Effector memory CD4-positive, alpha-beta T cell (primary cell): ENCODE measurements at places on chromosomes 5 and 9.

- H3K27me3 ChIP-seq, result no peaks in the 10 kb centered on the region
- no peaks in the 10 kb centered on the region for H3K4me1 ChIP-seq
- no peaks in the 10 kb centered on the region for H3K36me3 ChIP-seq
- no peak overlapping the region for H3K27ac ChIP-seq
Measured at GRCh38 chr9:114947058-114947457, 16.7 kb upstream of the TNFSF8 start.

DNA sequence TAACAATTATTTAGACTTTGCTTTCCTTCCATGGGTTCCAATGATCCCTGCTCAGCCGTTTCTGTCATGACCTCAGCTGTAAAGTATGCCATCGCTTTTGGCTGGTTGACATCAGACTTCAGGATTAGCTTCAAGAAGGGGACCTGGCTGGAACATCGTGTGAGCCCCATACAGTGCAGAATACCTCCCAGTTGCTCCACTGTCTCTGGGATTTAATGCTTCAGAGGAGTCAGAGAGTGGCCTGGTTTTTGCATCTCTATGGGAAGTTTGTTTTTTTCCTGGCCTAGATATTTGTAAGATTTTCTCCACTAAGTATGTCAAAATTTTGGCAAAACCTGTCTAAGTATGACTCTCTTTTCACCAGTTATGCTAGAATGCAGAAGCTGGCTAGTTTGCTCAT is 216.9 kb downstream of the GABBR2 start:
- no peak overlapping the region for H3K27ac ChIP-seq
- no peak overlapping the region for H3K4me3 ChIP-seq
- DNase-seq, result no peak
- no peaks in the 10 kb centered on the region for H3K36me3 ChIP-seq
- no peaks in the 10 kb centered on the region for H3K4me1 ChIP-seq

DNA sequence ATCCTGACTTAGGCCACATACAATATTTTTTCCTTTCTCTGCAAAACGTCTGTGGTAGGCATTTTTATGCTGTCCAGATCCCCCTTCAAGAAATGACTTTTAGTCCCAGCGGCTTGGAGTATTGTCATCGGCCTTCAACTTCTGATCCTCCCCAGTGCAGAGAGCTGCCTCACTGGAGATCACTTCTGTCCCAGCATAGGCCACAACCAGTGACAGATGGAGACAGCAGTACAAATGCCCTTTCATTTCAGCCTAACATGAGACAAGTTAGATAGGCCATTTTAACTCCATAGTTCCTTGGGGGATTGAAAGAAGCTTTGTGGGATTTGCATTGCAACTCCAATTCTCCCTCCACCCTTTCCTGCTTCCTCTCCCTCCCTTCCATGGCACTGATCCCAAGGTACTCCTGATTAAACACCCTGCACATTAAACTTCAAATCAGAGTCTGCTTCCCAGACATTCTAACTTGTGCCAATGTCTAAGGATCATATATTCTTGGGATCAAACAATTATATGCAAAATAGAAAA is 3.2 kb upstream of the MAMDC2 start:
- H3K4me3 ChIP-seq, result no peak overlapping the region
- H3K27ac ChIP-seq, result no peak overlapping the region
- DNase-seq, result no peak
- peaks cover 6% of the 10 kb centered on the region for H3K4me1 ChIP-seq
- H3K27me3 ChIP-seq, result no peaks in the 10 kb centered on the region
- H3K36me3 ChIP-seq, result no peaks in the 10 kb centered on the region

GRCh38 chr5:35308421-35308820 is 78.1 kb upstream of the PRLR start:
- H3K27me3 ChIP-seq, result no peaks in the 10 kb centered on the region
- H3K27ac ChIP-seq, result no peak overlapping the region
- no peaks in the 10 kb centered on the region for H3K4me1 ChIP-seq
- H3K4me3 ChIP-seq, result no peak overlapping the region
- no peaks in the 10 kb centered on the region for H3K36me3 ChIP-seq

- no peak overlapping the region for H3K4me3 ChIP-seq
- H3K27me3 ChIP-seq, result no peaks in the 10 kb centered on the region
- no peak for DNase-seq
- H3K4me1 ChIP-seq, result no peaks in the 10 kb centered on the region
- no peak overlapping the region for H3K27ac ChIP-seq
Measured at GRCh38 chr5:67960939-67961338, 254.6 kb upstream of the PIK3R1 start.

- DNase-seq, result no peak
- H3K4me3 ChIP-seq, result no peak overlapping the region
- no peaks in the 10 kb centered on the region for H3K36me3 ChIP-seq
- H3K27me3 ChIP-seq, result no peaks in the 10 kb centered on the region
- no peak overlapping the region for H3K27ac ChIP-seq
Measured at GRCh38 chr5:118789366-118789765, 199.0 kb downstream of the DTWD2 start.

- H3K4me3 ChIP-seq, result no peak overlapping the region
- H3K36me3 ChIP-seq, result no peaks in the 10 kb centered on the region
- no peak for DNase-seq
- H3K27ac ChIP-seq, result no peak overlapping the region
- H3K4me1 ChIP-seq, result no peaks in the 10 kb centered on the region
Measured at GRCh38 chr9:68731857-68732256, 26.8 kb downstream of the PIP5K1B start.

GRCh38 chr5:125041798-125042197 is 295.4 kb upstream of the ZNF608 start:
- no peak for DNase-seq
- no peak overlapping the region for H3K27ac ChIP-seq
- H3K4me1 ChIP-seq, result no peaks in the 10 kb centered on the region
- no peak overlapping the region for H3K4me3 ChIP-seq

DNA sequence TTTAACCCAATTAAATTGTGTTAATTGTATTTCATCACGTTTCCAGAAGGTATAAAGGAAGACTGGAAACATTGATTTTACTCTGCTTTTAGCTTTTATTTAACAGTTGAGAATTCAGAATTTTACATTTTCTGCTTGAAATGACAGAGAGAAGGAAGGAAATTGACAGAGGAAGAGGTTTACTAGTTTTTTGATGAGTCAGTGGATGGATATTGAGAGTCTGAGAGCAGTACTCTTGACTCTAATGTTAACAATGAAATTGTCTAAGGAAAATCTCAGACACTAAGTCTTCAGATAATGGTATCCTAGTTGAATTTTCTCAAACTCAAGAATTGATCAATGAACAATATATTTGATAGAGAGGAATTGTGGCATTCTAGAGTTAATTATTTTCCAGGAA is 60.6 kb downstream of the IPO11 start:
- peaks cover 9% of the 10 kb centered on the region for H3K36me3 ChIP-seq
- no peak for DNase-seq
- no peak overlapping the region for H3K4me3 ChIP-seq
- no peaks in the 10 kb centered on the region for H3K4me1 ChIP-seq
- H3K27me3 ChIP-seq, result no peaks in the 10 kb centered on the region

- no peak overlapping the region for H3K4me3 ChIP-seq
- peaks cover 18% of the 10 kb centered on the region for H3K36me3 ChIP-seq
- DNase-seq, result no peak
- no peaks in the 10 kb centered on the region for H3K27me3 ChIP-seq
- no peak overlapping the region for H3K27ac ChIP-seq
- H3K4me1 ChIP-seq, result no peaks in the 10 kb centered on the region
Measured at GRCh38 chr5:36199620-36200019, 42.1 kb downstream of the NADK2 start.

DNA sequence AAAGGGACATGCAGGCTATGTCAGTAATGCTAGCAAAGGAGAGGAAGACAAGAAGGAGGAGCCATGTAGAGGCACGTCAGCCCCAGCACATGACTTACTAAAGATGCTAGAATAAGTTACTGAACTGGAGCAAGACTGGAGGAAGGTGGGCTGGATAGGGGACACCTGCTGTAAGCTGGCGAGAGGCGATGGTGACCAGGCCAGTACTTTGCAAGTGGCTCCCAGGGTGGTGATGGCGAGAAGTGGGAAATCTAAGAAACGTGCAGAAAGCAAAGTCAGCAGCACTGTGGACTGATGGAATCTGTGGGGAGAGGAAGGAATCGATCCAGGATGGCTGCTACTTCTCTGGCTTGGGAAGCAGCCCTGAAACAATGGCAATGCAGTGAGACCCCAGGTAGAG is 617.1 kb upstream of the ADAMTS16 start:
- H3K36me3 ChIP-seq, result no peaks in the 10 kb centered on the region
- no peaks in the 10 kb centered on the region for H3K4me1 ChIP-seq
- no peaks in the 10 kb centered on the region for H3K27me3 ChIP-seq
- no peak for DNase-seq
- no peak overlapping the region for H3K4me3 ChIP-seq
- H3K27ac ChIP-seq, result no peak overlapping the region

DNA sequence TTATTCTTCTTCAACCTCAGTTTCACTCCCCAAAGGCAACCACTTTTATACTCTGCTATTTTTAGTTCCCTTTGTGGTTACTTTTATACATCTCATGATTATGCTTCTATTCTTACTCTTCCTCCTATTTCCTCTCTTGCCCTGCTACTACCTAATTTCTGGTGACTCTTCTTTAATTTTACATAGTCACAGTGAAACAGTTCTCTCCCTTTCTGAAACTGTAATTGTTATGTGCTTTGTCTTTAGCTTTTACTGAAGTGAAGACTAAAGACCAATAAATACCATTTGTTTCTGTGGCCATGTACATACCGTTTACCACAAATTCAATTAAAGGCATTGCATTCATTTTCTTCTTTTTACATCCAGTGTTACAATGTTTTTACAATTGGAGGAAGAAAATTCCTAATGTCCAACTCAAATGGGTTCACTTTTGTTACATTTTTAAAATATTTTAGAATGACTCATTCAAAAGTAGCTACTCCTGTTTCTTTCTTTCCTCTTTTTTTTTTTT is 410.6 kb downstream of the PSAT1 start:
- DNase-seq, result no peak
- no peak overlapping the region for H3K27ac ChIP-seq
- no peaks in the 10 kb centered on the region for H3K27me3 ChIP-seq

DNA sequence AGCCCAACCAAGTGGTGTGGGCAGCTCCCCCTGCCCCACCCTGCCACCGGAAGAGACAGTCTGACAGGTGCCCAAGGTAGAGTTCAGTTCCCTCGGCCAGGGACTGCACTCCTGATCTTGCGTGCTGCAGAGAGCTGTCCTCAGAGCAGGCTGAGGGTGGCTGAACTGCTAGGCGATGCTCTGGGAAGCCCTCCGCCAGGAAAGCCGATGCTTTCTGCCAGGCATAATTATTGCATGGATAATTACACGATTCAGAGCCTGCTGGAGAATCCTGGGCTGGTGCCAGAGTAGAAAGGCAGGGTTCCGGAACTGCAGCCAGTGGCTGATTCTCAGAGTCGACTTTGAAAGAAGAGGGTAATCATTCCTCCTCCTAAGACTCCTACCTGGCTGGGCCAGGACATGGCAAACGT is 19.3 kb downstream of the KCNIP1 start:
- H3K27me3 ChIP-seq, result peaks cover 4% of the 10 kb centered on the region
- no peaks in the 10 kb centered on the region for H3K36me3 ChIP-seq

DNA sequence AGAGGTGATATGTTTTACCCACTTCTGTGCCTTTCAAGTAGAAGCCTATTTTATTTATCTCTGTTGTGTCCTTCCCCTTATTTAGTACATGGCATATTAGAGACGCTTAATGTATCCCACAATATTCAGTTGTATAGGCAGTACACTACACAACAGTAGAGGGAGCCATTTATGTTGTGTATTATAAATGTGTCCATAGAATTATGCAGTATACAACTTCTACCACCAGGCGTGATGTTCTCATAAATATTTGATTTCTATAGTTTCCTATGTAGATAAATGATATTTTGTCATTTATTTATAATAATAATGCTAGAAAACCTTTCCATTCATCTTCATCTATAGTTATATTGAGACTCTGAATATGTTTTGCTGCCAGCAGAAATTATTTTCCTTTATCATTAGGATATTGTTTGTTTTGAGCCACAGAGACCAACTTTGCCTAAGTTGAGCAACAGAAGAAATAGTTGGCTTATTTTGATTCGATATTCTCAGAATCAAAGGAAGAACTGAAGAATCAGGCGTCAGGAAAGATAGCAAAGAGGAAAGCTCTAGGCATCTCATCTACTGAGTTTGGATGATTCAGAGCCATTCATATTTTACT is 81.7 kb downstream of the ADAMTS19 start:
- H3K4me3 ChIP-seq, result no peak overlapping the region
- no peak for DNase-seq
- no peaks in the 10 kb centered on the region for H3K27me3 ChIP-seq
- H3K36me3 ChIP-seq, result no peaks in the 10 kb centered on the region

DNA sequence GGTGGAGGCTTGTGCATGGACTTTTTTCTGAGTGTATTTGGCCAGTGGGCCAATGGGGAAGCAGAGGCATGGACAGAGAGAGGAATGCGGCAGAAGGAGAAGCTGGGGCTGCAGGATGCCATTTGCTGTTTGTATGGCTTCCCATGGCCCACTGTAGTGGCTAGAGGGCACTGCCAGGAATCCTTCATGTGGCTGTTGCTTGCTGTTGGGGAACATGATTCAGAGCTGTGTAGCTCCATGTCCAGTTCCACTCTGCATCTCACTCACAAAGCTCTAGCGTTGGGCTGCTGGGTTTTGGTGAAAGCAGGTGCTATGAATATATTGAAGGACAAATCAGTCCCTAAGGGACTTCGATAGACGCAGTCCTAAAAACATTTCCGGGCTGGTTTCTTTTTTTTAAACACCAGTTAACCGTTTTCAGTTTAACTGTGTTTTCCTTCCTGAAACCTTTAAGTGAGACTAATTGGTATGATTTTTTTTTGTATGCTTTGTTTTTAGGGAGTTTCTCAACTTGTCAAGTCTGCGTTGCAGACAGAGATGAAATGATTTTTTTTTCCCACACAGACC is 51.3 kb downstream of the SLC22A5 start:
- DNase-seq, result no peak
- no peaks in the 10 kb centered on the region for H3K27me3 ChIP-seq
- peak overlapping the region; percentile 14 for H3K4me3 ChIP-seq
- H3K27ac ChIP-seq, result peak overlapping the region; percentile 80

- no peaks in the 10 kb centered on the region for H3K4me1 ChIP-seq
- H3K27ac ChIP-seq, result no peak overlapping the region
- DNase-seq, result no peak
- H3K4me3 ChIP-seq, result no peak overlapping the region
Measured at GRCh38 chr5:6158974-6159831, 219.1 kb downstream of the MED10 start.

GRCh38 chr9:100426189-100426529 is 784 bp upstream of the MSANTD3 start:
- H3K27ac ChIP-seq, result no peak overlapping the region
- no peaks in the 10 kb centered on the region for H3K36me3 ChIP-seq
- H3K4me1 ChIP-seq, result peaks cover 10% of the 10 kb centered on the region
- H3K4me3 ChIP-seq, result peak overlapping the region; percentile 80

GRCh38 chr9:79632705-79633104 is 60.9 kb downstream of the TLE4 start:
- DNase-seq, result no peak
- H3K4me3 ChIP-seq, result no peak overlapping the region
- H3K36me3 ChIP-seq, result no peaks in the 10 kb centered on the region
- H3K27ac ChIP-seq, result no peak overlapping the region
- no peaks in the 10 kb centered on the region for H3K27me3 ChIP-seq
- H3K4me1 ChIP-seq, result peaks cover 11% of the 10 kb centered on the region

- DNase-seq, result no peak
- no peaks in the 10 kb centered on the region for H3K4me1 ChIP-seq
- H3K36me3 ChIP-seq, result no peaks in the 10 kb centered on the region
- no peak overlapping the region for H3K27ac ChIP-seq
Measured at GRCh38 chr9:122950263-122950662, 9.4 kb downstream of the RABGAP1 start.
